Left ventricle myocardium inferior (tissue), 1 donor: ENCODE measurements at places on chromosomes 3 and 15. TPM values are rescaled to one million over a fixed set of nuclear protein-coding genes. Genes with fewer than 3 reads are reported as not detected.

DNA sequence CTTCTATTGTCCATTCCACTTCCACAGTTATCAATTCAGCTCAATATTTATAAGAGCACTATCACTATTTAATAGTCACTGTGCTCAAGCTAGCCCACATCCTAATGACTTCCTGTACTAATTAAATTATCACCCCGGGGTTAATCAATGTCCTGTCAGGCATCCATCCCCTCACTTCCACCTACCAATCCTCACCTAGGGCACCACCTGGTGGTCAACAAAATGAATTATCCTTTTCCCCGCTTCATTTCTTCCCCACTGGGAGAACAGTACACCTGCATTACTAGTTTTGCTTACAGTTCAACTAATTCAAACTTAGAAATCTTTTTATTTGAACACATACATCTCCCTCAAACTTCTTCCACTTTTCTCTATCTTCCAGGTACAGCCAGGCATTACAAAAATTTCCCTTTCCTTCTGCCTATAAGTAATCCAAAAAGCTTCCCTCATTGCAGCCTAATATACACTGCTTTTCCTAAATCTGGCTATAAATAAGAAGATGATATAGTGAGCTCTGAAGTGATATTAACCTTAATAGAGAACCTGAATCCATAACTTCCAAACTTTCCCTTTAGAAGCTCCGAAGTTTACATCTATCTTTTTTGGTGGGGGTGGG is 68.5 kb downstream of the TMCC1 start:
- no peak for DNase-seq
- no peaks in the 10 kb centered on the region for H3K36me3 ChIP-seq
- H3K4me3 ChIP-seq = no peak overlapping the region
- peaks cover 28% of the 10 kb centered on the region for H3K4me1 ChIP-seq
- no peak overlapping the region for H3K27ac ChIP-seq

DNA sequence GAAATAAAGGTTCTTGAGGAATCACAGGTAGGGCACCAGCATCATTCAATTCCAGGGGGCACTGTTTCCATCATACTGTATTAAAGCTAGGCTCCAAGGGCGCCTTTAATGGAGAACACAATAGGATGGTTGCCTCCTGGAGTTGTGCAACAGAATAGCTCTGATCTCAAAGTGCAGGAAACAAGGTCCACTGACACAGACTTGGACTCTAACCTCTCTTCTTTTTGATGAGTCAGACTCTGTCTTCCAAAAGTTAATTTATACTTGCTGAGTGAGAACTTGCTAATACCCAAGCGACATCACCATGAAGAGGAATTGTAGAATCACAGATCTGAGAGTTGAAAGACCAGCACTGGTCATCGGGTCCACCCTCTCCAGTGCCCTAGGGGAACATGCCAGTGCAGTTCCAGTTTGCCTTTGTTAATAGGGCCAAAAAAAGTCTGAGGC is 94.4 kb upstream of the PHLDB2 start:
- no peak for DNase-seq
- H3K36me3 ChIP-seq = no peaks in the 10 kb centered on the region
- peak overlapping the region; percentile 72 for H3K27ac ChIP-seq
- peaks cover 61% of the 10 kb centered on the region for H3K4me1 ChIP-seq

DNA sequence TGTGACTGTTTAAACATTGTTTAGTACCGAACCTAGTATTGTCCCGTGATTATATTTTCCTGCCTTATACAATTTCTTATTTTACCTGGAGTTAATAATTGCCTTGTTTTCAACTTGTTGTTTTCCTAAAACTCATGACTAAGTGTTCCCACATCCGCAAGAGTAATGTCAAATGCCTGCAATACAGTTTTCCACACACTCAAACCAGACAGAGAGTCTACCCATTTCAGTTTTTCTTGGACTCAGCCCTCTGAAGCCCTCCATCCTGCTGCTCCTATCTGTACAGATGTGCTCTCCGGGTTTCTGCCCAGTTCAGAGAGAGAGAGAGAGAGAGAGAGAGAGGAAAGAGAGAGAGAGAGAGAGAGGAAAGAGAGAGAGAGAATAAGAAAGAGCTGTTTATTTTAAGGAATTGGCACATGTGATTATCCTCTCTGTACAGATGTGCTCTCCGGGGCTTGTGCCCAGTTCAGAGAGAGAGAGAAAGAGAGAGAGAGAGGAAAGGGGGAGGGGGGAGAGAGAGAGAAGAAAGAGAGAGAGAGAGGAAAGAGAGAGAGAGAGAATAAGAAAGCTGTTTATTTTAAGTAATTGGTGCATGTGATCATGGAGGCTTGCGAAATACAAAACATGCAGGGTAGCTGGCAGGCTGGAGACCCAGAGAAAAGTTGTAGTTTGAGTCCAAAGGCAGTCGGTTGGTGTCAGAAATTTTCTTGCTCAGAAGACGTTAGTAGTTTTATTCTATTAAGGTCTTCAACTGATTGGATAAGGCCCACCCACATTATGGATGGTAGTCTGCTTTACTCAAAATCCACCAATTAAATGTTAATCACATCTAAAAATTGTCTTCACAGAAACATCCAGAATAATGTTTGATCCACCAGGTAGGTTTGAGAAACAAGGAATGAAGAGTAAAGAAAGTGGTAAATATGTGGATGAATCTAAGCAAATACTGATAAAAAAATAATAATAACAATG is 104.1 kb upstream of the GOLGA8J start:
- no peaks in the 10 kb centered on the region for H3K36me3 ChIP-seq
- H3K4me3 ChIP-seq = no peak overlapping the region
- peaks cover 10% of the 10 kb centered on the region for H3K27me3 ChIP-seq
- no peak overlapping the region for H3K27ac ChIP-seq
- H3K4me1 ChIP-seq = no peaks in the 10 kb centered on the region

- no peaks in the 10 kb centered on the region for H3K27me3 ChIP-seq
- no peaks in the 10 kb centered on the region for H3K36me3 ChIP-seq
- peaks cover 21% of the 10 kb centered on the region for H3K4me1 ChIP-seq
- peak; percentile 86 for DNase-seq
Measured at GRCh38 chr3:159604151-159604581, 384.5 kb upstream of the IL12A start.

- H3K27ac ChIP-seq = no peak overlapping the region
- no peak for DNase-seq
- H3K4me3 ChIP-seq = no peak overlapping the region
Measured at GRCh38 chr15:101765772-101766456, 37.4 kb upstream of the OR4F6 start.

The GUCA1C gene
- 5.8 TPM for total RNA-seq

The HES1 gene
- 13.4 TPM for total RNA-seq

DNA sequence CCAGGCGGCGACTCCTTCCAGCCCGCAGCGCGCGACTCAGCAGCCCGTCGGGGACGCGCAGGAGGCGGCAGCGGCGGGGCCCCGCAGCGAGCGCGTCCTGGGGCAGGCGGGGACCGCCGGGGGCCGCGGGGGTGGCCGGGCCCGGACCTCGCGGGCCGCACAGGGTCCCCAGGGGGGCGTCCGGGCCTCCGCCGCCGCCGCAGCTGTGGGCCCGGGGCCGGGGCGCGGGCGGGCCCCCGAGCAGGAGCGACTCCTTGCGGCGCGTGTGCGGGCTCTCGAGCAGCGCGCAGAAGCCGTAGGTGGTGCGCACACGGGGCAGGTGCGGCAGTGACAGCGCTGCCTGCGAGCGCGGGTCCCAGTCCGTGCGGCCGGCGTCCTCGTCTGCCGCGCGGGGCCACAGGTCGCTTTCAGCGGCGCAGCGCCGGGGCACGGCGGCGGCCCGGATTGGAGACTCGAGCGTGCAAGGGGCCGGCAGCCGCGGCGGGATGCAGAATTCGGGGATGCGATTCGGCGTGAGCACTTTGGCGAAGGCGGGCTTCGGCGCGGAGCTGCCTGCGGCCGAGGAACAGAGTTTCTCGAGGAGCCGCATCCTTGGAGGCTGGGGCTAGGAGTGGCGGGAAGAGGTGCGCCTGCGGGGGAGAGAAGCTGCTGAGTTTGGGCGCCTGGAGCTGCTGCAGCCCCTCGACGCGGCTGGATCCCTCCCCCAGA is 535 bp downstream of the C2CD4B start:
- H3K27ac ChIP-seq = peak overlapping the region; percentile 90
- peaks cover 29% of the 10 kb centered on the region for H3K4me1 ChIP-seq
- peaks cover 82% of the 10 kb centered on the region for H3K27me3 ChIP-seq
- DNase-seq = peak; percentile 14
- no peaks in the 10 kb centered on the region for H3K36me3 ChIP-seq

The ATP13A5 gene
- not detected for total RNA-seq

The MORC1 gene
- total RNA-seq = not detected

- no peak overlapping the region for H3K27ac ChIP-seq
- no peak for DNase-seq
- no peaks in the 10 kb centered on the region for H3K36me3 ChIP-seq
- H3K4me3 ChIP-seq = no peak overlapping the region
Measured at GRCh38 chr3:156497326-156497725, 57.6 kb downstream of the SSR3 start.

The CCR4 gene
- total RNA-seq = not detected

DNA sequence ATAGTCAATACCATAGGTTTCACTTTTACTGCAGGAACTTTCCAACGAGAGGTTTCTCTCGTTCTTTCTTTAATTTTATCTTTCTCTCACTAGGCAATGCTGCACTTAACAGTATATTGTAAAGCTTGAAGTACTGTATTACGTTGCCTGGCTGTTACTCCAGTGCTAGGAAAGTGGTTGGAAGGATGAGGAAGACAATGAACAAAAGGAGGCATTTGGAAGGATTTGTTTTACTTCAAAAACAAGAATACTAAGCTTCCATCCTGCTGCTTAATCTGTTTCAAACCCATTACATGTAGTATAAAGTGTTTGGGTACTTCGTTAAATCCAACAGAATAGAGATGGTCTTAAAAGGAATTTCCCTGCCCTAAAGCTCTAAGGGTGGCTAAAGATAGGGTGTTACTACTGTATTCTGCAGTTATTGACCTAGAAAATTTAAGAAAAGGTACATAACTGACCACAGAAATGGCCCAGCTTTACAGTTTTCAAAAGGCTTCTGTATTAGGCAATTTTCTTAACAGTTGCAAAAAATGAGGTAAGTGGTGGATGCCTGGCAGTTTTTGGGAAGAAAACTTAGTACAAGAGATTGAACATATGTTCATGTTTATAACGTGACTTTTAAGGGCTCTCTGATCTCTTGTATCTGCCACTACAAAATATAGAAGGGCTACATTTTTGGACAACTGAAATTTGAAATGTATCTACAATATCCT is 785 bp upstream of the IFT57 start:
- no peak for DNase-seq
- peaks cover 42% of the 10 kb centered on the region for H3K4me1 ChIP-seq
- H3K27me3 ChIP-seq = no peaks in the 10 kb centered on the region
- peaks cover 4% of the 10 kb centered on the region for H3K36me3 ChIP-seq

The ELL3 gene
- 0.82 TPM for total RNA-seq

- DNase-seq = no peak
- no peak overlapping the region for H3K27ac ChIP-seq
- no peaks in the 10 kb centered on the region for H3K27me3 ChIP-seq
- H3K36me3 ChIP-seq = no peaks in the 10 kb centered on the region
Measured at GRCh38 chr3:165884518-165884917, 47.3 kb upstream of the BCHE start.

- no peak for DNase-seq
- no peak overlapping the region for H3K4me3 ChIP-seq
- H3K4me1 ChIP-seq = no peaks in the 10 kb centered on the region
- no peaks in the 10 kb centered on the region for H3K27me3 ChIP-seq
Measured at GRCh38 chr3:171956181-171956683, 83.1 kb upstream of the FNDC3B start.

- no peaks in the 10 kb centered on the region for H3K27me3 ChIP-seq
- no peak for DNase-seq
- H3K4me3 ChIP-seq = no peak overlapping the region
- no peak overlapping the region for H3K27ac ChIP-seq
- H3K36me3 ChIP-seq = no peaks in the 10 kb centered on the region
- peaks cover 50% of the 10 kb centered on the region for H3K4me1 ChIP-seq
Measured at GRCh38 chr15:87493803-87494202, 762.7 kb downstream of the NTRK3 start.

DNA sequence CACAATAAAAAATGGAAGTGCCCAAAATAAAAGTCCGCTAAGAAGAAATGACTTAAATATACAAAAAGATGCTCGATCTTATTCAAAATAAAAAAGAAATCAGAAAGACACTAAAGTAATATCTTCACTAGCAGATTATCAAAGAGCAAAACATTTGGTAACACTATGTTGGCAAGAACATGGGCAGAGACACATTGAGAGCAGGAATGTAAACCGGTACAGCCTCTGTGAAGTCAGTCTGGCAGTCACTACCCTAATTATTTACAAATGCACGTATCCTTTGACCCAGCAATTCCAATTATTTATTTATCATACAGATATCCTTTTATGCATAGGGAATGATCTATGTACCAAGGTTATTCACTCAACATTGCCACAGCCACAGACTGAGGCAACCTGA is 34.5 kb downstream of the TBL1XR1 start:
- peaks cover 46% of the 10 kb centered on the region for H3K4me1 ChIP-seq
- no peak overlapping the region for H3K4me3 ChIP-seq
- no peak for DNase-seq
- no peak overlapping the region for H3K27ac ChIP-seq

GRCh38 chr3:187906416-187906815 is 161.1 kb upstream of the BCL6 start:
- no peaks in the 10 kb centered on the region for H3K36me3 ChIP-seq
- DNase-seq = no peak
- no peaks in the 10 kb centered on the region for H3K27me3 ChIP-seq
- no peak overlapping the region for H3K27ac ChIP-seq
- no peaks in the 10 kb centered on the region for H3K4me1 ChIP-seq

The ECE2 gene
- total RNA-seq = not detected

The NUP210 gene
- 2.8 TPM for total RNA-seq

GRCh38 chr15:62756326-62756994 is 286.1 kb upstream of the TPM1 start:
- peaks cover 58% of the 10 kb centered on the region for H3K36me3 ChIP-seq
- no peak overlapping the region for H3K27ac ChIP-seq
- DNase-seq = no peak
- H3K4me3 ChIP-seq = no peak overlapping the region
- H3K4me1 ChIP-seq = peaks cover 20% of the 10 kb centered on the region

The MYRIP gene
- 1.5 TPM for total RNA-seq

DNA sequence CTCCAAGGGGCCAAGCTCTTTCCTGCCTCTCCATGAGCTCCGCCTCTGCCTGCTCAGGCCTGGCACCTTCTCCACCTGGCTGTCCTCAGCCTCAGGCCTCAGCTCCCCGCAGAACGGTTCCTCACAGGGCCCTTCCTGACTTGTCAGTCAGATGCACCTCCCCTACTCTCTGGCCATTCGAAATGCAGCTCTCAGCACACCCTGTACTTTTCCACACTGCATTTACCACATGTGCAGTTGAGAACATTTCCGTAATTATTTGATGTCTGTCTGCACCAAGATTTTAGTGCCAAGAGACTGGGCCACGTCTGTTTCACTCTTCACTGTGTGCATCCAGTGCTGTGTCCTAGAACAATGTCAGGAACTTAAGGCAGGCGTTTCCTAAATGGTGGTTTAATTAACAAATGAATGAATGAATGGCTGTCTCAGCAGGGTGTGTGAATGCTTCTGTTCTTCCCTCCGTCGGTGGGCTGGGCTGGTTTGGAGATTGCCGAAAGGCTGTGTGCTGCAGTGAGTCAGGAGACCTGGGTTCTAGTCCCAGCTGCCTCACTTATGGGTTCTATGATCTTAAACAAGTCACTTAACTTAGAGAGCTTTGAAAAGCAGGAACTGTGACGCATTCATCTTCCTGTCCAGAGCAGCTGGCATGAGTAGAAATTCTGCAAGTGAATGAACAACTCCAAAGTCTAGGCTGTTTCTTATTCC is 5.4 kb downstream of the MUC4 start:
- H3K4me3 ChIP-seq = no peak overlapping the region
- peaks cover 45% of the 10 kb centered on the region for H3K27me3 ChIP-seq
- peaks cover 13% of the 10 kb centered on the region for H3K4me1 ChIP-seq
- H3K27ac ChIP-seq = peak overlapping the region; percentile 30
- no peaks in the 10 kb centered on the region for H3K36me3 ChIP-seq

The NMNAT3 gene
- 10.7 TPM for total RNA-seq

GRCh38 chr15:46365572-46365971 is 730.7 kb downstream of the SQOR start:
- H3K27me3 ChIP-seq = no peaks in the 10 kb centered on the region
- H3K27ac ChIP-seq = peak overlapping the region; percentile 70
- peak; percentile 12 for DNase-seq
- peak overlapping the region; percentile 32 for H3K4me3 ChIP-seq
